Activated CD8-positive, alpha-beta memory T cell treated with anti-CD3 and anti-CD28 coated beads for 1 hour (primary cell): ENCODE measurements at places on chromosomes 2 and 18.

DNA sequence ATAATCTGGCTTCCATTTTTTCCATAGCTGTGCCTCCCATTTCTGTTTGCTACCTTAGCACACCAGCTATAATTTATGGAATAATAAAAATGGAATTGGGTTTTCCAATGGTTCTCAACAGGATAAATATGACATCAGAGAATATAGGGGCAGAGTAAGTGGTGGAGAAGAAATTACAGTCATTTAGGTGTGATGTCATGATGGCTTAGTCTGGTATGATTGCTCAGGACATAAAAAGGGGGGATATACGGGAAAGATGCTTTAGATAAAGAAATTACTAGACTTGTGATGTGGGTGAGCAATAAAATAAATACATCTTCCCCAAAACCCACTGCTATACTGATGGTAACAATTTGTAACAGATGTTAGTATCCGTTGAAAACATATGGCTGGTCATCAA lies 21.6 kb upstream of the KIF5C start:
- no peak for DNase-seq

- DNase-seq: no peak
Observed at GRCh38 chr2:216504376-216504762, 5.7 kb downstream of the RPL37A start.

GRCh38 chr2:234630801-234631261 lies 133.9 kb upstream of the ARL4C start:
- no peak for DNase-seq

DNA sequence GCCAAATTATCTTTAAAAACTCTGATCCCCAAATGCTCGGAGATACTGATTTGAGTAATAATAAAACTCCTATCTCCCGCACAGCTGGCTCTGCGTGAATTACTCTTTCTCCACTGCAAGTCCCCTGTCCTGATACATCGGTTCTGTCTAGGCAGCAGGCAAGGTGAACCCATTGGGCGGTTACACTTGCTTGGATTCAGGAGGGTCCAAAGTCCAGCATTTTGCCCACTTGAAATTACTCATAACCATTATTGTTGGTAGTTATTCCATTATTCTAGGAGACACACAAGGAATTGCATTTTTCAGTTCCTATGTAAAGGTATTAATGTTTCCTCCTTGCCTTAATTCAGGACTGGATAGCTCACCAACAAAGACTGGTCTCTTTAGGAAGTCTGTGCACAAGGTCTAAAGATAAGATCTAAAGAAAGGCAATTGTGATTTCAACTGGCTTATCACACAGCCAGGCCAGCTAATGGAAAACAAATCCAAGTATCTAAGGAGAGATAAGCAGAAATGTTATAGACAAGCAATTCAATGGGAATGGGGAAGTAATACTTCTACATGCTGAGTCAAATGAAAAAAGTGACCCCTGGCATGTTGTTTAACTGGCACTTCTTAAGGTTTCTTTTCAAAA lies 23.2 kb upstream of the NPC1 start:
- DNase-seq: no peak

- DNase-seq: no peak
Observed at GRCh38 chr2:68420254-68420910, 46.7 kb downstream of the FBXO48 start.

GRCh38 chr2:179571721-179572120 lies 289.7 kb downstream of the ZNF385B start:
- DNase-seq: no peak

GRCh38 chr18:23943903-23944624 lies 70.5 kb upstream of the TTC39C start:
- DNase-seq: no peak

DNA sequence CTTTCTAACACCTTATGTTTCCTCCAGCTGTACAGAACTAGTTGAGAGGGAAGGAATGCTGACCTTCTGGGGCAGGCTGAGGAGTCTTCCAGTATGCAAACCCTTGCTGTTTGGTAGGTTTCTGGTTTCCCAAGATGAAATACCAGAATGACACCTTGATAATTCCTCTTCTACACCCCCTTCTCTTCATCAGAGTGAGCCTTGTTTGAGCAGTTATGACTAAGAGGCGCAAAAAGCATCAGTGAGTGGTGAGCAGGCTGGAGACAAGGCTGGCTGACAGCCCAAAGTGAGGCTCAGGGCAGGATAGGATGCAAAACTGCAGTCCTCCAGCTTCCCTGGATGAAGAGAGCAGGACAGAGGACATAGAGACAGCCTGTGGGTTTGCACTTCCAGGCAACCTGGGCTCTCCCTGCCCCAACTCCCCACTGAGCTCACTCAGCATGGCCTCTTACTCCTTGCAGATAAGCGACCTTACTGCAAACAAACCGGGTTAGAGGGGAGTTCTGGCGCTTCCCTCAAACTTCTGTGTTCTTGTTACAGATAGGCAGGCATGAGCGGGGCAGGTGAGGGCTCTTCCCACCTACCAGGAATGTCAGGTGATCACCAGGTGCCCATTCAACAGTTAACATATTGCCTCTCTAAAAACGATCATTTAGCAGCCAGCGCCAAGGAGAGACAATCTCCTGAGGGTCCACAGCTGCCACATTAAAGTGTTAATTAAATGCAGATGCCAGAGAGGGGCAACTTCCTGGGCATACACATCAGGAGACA lies 5.4 kb downstream of the MPPE1 start:
- DNase-seq: no peak

- no peak for DNase-seq
Observed at GRCh38 chr2:79640001-79640400, 127.2 kb downstream of the CTNNA2 start.

DNA sequence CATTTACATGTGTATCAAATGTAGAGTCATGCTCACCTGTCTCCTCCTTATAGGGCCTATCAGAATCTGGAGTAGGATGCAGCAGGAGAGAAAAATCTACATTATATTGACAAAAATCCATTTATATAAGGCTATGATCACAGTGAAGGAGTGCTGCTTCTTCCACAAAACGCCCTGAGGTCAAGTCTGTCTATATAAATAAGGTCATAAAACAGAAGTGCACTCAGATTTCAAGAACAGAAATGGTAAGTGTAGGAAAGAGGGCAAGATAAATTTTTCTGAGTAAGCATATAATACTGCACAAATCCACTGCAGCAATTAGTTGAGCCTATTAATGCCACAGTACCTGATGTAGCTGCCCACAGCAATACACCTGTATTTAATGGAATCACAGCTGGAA lies 51.8 kb downstream of the COL5A2 start:
- no peak for DNase-seq

DNA sequence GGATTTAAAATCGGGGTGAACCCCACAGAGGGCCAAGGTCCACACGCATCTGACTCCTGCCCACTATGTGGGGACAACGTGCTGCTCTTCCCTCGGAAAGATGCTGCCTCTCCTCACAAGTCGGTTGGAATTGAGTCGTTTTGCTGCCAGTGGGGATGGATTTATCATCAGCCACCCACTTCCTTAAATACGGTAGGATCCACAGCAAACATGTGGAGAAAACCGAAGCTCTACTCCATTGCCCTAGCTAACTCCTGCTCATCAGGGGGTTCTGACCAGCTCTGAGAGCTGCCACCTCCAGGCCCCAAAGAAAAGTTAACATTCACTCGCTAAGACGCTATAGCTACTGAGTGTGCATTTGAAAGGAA lies 80.9 kb downstream of the CHRNA1 start:
- DNase-seq: no peak

- no peak for DNase-seq
Observed at GRCh38 chr2:218016810-218017209, 14.0 kb upstream of the TNS1 start.

DNA sequence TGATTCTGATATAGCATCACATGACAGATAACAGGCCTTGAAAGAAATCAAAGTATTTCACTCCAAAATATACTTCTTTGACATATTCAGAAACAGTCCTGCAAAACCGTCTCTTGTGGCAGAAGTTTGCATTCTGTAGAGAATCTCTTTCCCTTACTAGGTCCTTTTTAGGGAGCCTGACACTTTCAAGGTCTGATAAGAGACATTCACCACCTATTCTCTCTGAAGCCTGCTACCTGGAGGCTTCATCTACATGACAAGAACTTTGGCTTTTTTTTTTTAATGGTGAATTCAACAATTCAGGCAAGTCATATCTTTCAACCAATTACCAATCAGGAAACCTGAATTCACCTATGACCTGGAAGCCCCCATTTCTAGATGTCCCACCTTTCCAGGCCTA lies 83.8 kb downstream of the CCDC178 start:
- DNase-seq: no peak

GRCh38 chr2:98658816-98659490 lies 50.6 kb downstream of the UNC50 start:
- DNase-seq: no peak

DNA sequence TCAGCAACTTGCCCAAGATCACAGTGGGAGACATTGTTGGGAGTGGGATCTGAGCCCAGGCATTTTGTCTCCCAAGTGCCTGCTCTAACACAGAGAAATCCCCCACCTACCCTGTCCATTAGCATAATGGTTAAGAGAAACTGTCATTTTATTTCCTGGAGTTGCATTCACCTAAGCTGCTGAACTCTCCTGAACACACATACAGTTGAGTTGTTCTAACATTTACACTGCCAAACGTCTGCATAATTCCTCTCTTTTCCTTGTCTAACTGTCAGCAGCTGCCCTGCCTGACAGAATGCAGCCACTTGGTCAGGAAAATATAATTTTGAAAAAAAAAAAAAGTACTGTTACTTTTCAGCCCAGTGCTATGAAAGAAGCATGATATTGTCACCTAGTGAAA lies 396.3 kb upstream of the PIK3C3 start:
- no peak for DNase-seq

GRCh38 chr2:72340665-72341064 lies 193.0 kb upstream of the CYP26B1 start:
- DNase-seq: no peak

- DNase-seq: no peak
Observed at GRCh38 chr2:203790134-203790852, 77.3 kb upstream of the CTLA4 start.

DNA sequence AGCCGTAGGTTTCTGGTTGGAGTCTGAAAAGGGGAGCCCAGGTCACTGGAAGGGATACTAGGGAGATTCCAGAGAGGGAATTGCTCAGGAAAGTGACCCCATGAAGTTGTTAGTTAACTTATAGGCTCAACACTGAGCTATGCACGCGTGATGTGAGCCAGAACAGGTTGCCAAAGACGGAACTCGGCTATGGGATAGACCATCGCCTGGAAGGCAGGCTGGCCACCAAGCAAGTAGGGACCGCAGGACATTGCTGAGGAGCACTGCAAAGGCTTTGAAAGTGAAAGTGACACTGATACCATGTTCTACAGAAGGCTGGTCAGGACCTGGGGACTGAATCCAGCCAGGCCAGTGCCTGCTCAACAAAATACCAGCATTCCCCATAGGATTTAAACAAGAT lies 7.3 kb downstream of the FARP2 start:
- DNase-seq: no peak

- DNase-seq: no peak
Observed at GRCh38 chr18:48987821-48988220, 37.1 kb upstream of the SMAD7 start.

DNA sequence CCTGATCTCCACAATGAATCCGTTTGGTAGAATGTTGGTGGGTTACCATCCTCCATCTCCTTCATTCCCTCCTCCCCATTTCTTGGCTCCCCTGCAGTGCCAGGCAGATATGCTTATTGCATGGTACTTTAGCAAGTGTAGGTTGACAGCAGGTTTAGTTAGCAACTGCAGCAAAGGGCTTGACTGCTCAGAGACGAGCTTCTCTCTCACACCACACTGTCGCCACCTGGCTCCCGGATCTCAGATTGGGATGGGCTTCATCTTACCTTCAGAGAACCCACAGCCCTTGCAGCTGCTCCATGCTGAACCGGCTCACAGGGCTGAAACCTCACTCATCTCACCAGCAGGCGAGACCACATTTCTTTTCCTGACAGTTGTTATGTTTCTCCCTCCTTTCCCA lies 88.8 kb downstream of the VWA3B start:
- no peak for DNase-seq

- DNase-seq: no peak
Observed at GRCh38 chr18:75344161-75344560, 83.3 kb downstream of the SMIM21 start.

- DNase-seq: no peak
Observed at GRCh38 chr2:23487735-23488492, 102.9 kb downstream of the KLHL29 start.

DNA sequence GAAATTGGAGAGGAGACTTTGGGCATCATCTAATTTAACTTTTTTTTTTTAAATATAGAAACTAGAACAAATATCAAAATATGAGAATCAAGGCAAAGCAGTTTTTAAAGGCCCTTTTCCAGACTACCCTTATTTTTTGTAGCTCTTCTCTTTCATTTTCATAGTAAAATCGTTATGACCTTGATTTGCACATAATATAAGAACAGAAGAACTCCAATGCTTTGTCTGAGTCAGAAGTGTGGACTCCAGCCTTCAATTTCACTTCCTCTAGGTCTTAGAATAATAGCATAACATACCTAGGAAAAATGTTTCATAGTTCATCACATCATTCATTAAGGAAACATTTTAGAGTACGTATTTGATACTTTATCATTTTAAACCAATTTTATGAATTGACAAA lies 74.4 kb downstream of the ANKRD12 start:
- no peak for DNase-seq

- DNase-seq: no peak
Observed at GRCh38 chr2:172179045-172179701, 76.5 kb upstream of the DLX2 start.

GRCh38 chr2:239443666-239444567 lies 43.1 kb upstream of the HDAC4 start:
- DNase-seq: no peak

- DNase-seq: no peak
Observed at GRCh38 chr2:19228181-19228593, 130.2 kb downstream of the OSR1 start.

DNA sequence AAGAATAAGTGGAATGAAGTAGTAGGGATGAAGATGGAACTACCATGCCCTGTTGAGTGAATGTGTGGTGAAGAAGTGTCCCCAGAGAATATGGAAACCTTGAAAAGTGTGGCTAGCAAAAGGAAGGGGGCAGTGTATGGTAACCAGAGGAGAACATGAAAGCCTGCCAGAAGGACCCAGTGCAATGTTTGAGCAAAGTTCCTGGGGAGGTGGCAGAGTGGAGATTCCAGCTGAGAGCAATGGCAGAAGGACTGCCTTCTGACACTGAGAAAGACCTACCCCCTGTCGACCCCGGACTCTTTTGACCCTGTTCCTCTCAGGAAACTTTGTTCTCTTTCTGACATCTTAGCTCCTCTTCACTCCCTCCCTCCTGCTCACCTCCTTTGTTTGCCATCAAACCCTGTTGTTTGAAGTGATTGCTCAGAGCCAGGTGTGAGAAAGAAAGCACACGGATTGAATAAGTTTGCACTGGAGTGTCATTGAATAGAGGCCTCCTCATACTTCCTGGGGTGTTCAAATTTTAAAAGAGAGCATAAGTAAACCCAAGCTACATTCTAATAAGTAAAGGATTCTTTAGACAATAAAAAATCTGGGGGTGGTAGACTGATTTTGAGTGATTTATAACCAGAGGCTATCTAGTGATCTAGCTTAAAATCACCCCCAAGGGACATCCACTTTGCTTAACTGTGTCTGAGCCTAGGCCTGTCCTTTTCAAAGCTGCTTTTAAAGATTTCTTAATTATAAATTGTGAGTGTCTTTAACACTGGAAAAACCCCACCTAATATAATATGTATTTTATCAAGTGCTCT lies 57.1 kb downstream of the TRIB2 start:
- DNase-seq: no peak
